ENCODE measurements at places on chromosomes 11 and 22.

DNA sequence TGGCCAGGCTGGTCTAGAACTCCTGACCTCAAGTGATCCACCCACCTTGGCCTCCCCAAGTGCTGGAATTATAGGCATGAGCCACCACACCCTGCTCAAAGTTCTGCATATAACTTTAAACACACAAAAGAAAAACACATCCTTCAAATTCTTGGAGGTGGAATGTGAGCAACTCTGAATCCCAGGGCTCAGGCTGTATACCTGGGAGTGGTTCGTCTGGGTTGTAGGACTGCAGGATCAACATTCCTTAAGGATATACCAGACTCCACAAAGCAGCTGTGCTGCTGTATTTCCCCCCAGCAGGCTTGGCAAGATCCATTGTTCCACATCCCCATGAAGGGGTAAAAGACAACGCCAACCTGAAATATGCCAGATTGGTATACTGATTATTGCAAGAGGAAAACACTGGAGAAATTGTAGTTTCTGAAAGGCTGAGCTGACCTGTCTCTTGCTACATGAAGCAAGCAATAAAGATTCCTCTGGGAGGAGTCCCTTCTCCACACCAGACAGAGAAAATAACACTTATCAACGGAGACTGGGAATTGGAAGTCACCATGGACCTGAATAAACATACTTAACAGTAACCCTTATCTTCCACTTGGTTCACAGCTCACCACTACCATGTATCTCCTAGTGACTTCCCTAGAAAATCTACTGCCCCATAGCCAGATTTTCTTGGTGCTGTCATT is 12.2 kb upstream of the RPS3 start:
- no peak for DNase-seq

DNA sequence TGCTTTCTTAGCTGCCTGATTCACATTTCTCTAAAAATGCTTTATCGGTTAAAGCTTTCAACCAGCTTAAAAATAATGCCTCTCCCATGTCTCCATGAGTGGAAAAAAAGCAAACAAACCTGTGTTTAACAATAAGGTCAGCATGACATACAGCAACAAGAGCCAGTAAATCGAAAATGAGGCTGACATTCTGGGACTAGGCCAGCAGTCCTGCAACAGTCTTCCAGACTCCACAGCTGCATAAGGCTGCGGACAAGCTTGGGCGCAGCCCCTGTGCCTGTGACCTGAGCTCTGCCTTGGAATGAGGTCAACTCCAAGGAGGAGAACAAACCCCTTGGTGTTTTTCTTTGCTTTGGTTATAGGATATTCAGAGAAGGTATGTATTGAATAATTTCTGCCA is 95.5 kb downstream of the PGR start:
- no peak for DNase-seq

- DNase-seq = no peak
These were observed 842 bp downstream of the ARFGAP2 start for GRCh38 chr11:47175746-47176327.

- DNase-seq = no peak
These were observed 103.7 kb downstream of the DSCAML1 start for GRCh38 chr11:117693344-117693743.

- DNase-seq = no peak
These were observed 4.4 kb downstream of the TMEM109 start for GRCh38 chr11:60918251-60918938.

DNA sequence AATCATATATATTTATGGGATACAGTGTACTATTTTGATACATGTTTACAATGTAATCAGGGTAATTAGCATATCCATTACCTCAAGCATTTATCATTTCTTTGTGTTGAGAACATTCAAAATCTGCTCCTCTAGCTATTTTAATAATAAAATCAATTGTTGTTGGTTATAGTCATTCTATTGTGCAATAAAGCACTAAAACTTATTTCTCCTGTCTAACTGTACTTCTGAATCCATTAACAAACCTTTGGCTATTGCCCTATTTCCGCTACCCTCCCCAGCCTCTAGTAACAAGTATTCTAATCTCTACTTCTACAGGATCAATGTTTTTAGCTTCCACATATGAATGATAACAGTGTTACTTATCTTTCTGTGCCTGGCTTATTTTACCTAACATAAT is 15.3 kb upstream of the USP2 start:
- DNase-seq = no peak

GRCh38 chr11:66106786-66107599 is 36.9 kb downstream of the PACS1 start:
- DNase-seq = peak; percentile 56

DNA sequence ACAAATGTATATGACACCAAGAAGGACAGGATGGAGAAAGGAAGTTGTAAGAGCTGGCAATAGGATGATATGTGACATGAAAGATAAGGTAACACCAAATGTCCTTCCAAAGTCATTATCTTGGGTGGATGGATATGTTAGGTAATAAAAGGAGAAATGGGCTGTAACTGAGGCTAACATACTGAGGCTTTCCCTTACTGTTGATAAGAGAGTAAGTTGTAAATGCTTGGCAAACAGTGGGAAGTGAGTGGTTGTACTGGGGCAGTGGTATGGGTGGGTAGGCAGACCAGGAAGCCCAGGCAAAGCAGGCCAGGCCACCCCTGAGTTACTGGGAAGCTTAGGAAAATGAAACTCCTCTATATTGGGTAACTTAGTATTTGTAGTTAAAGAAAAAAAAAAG is 73.7 kb downstream of the ARHGAP42 start:
- DNase-seq = no peak

- no peak for DNase-seq
These were observed 228.2 kb upstream of the DDI1 start for GRCh38 chr11:103808252-103808651.

DNA sequence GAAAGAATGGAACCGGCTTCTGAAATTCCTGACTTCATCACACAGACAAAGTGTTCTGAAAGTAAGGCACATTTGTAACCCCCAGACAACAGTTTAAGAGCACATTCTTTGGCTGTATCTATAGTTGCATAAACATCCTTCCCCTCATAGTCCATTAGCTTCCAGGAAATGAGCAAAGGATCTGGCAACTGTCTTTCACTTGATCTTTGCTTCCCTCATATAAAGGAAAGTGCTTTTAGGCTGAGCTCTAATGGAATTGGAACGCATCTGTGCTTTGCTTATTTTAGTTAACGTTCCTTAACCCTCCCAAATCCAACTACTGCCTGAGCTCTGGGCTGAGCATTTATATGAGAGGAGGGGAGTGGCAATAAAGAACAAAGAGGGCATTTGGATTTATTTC is 76.9 kb upstream of the API5 start:
- no peak for DNase-seq

DNA sequence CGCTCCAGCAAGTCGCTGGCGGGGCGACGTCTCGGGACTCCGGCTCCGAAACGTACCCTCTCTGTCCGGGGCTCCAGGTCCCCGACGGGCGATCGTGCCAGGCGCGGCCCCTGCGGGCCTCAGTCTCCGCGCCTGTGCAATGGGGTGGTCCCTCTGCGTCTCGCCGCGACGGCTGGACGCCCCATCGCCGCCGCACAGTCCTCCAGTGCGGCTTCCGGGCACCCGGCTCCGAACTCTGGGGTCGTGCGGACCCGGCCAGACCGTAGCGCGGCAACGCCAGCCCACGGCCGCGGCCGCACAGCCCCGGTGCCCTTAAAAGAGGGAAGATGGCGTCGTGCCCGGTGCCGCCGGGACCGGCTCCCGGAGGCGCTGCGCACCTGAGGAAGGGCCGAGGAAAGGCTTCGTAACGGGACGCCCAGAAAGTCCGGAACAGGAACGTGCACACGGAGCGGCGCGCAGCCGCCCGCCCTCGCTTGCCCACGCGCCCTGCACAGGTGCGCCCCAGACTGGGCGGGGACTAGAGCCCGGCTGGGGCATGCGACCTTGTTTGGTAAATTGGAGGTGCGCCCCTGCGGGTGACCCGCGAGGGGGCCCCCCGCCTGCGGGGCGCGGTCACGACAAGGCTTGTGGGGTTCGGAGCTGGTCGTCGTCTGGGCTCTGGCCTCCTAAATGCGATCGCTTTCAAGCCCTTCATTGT is 525 bp downstream of the BIK start:
- DNase-seq = no peak

DNA sequence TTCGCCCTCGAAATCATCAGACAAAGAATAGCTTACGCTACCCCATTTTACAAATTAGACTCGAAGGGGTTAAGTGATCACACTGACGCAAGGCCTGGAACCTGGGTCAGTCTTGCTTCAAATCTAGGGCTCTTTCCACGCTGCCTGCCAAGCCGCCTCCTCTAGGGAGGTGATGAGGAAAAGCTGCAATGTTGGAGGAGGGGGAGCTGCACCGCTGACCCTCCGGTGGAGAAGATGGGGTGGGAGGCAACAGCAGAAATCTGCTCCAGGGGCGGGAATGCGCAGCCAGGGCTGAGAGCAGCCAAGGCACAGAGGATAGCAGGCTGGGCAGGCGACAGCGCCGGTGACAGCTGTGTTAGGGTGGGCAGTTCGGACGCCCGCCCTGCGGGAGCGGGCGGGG is 595 bp downstream of the SYVN1 start:
- DNase-seq = no peak

DNA sequence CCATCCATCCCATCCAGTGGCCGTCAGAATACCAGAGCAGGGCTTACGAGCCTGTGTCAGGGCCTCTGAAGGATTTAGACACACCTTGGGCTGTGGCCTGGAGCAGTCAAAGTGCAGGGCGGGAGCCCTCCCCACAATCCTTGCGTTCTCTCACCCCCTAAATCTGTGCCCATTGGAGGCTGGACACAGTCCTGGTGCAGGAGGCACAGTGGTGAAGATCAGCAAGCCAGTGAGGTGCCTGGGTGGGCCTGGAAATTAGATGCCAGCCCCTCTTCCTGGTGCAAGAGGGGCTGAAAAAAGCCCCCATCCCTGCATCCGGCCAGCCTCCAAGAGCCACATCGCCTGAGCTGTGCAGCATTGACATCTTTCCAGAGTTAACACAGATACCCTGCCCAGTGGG is 1045.8 kb downstream of the TBC1D22A start:
- DNase-seq = no peak

GRCh38 chr11:69490516-69490915 is 9.1 kb downstream of the LINC01488 start:
- DNase-seq = no peak

Data from HTR-8/SVneo (cell line).